ENCODE measurements at places on chromosomes 13 and 19.

- no peak for DNase-seq
These were observed 2.3 kb upstream of the TMEM91 start for GRCh38 chr19:41373993-41374392.

DNA sequence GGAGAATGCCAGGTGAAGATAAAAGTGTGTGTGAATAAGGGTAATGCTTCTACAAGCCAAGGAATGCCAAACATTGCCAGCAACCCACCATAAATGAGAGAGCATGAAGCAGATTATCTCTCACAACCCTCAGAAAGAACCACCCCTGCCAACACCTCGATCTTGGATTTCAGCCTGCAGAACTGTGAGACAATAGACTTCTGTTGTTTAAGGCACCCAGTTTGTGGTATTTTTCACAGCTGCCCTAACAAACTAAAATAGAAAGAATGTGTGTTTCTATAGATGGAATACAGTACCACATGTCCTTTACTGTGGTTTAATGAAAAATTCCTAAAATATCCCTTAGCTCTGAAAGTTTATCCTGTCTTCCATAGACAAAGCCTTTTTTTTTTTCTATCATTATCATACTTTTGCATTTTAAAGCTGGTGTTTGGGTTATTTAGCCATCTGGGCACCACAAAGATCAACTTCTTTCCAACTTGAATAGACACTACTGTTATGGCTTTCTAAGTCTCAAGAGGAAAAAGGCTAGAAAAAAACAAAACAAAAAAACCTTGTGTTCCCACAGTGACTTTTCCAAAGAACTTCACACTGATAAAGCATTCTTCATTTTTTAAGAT is 505.6 kb downstream of the KCTD12 start:
- DNase-seq: no peak

GRCh38 chr19:19077103-19077502 is 13.3 kb downstream of the SLC25A42 start:
- no peak for DNase-seq

GRCh38 chr13:48583859-48584311 is 51.0 kb upstream of the RCBTB2 start:
- no peak for DNase-seq

DNA sequence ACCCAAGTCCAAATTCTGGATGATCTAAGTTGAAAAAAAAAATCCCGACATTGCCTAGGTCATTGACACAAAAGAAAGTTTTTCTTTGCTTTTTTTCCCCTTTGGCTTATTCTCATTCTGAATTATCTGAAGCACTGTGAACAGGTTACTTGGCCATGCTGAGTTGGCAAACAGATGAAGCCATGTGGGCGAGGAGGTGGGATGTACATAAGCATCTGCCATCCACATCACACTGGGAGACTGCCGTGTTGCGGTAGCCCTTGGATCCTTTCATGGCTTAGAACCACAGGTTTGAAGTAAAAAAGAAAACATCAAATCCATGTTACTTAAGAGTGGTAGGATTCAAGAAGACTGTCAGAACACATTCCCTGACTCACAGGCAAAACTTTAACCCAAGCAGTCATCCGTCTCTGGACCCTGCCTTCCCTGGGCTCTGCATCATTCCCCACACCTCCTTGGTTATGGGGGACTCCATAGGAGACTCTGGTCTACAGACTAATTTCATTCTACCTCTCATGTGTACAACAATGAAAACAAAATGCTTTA is 242.5 kb upstream of the SERP2 start:
- no peak for DNase-seq

GRCh38 chr13:112603641-112604225 is 15.8 kb upstream of the TUBGCP3 start:
- DNase-seq: no peak

- DNase-seq: no peak
These were observed 69.1 kb upstream of the WASF3 start for GRCh38 chr13:26488236-26489003.

DNA sequence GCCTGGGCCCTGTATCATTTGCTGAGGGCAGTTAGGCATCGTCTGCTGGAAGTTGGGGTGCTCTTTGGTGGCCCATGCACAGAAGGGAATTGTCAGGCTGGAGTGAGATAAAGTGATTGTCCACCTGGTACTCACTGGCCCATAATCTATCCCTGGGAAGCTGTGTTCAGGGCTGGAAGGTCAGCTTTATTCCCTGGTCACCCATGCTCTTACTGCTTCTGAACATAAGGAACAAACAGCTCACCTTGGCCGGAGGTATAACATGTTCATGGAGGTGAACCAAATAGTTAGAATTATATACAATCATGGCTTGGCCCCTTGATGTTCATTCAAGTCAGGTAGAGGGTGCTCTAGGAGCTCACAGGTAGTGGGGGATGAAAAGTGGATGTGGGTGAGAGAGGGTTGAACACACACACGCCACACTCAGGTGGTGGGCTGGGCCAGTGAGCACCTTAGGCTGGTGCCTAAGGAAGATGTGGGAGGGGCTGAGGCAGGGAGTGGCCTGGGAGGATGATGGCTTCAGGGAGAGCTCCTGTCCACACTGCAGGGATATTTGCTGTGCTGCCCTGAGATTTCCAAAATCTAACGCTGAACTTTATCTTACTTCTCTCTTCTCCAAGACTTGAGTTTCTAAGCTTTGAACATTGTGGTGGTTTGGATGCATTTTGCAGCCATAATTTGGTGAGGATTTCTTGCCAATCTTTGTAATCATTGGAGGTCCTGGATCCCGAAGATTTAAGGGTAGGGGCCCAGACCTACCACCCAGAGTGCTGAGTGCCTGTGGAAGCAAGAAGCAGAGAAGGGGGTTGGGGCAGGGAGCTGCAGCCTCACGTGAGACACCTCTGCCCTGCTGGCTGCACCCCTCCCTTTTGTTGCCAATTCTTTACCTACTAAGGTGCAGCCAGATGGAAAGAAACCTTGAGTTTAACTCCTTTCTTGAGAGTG is 420.6 kb downstream of the ZNF536 start:
- no peak for DNase-seq

DNA sequence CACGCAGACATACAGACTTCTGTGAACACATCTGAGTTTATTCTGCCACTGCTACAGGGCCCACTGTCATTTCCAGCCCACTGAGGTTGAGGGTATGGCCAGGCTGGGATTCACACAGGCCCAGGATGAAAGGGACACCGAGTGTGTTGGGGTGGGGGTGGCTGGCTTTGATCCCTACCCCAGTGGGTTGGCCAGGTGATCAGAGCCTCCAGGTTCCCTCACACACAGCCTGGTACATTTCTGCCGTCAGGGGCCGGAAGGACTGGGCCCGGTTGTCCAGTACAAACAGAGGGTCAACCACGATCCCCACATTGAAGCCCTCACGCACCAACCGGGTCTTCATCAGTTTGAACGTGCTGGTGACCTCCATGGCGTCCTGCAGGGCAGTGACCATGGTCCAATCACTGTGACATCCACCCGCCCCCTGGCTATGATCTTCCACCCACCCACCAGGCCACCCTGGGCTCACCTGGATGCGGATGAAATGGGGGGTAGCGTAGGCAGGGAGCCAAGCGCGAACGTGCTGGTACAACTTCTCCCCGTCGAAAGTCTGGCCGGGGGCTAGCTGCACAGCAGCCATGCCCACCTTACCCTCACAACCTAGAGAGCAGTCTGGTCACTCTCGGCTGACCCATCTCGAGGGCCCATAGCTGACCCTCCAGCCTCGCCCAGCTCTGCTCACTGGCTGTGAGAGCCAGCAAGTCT is 13.3 kb downstream of the SLC27A5 start:
- DNase-seq: no peak

DNA sequence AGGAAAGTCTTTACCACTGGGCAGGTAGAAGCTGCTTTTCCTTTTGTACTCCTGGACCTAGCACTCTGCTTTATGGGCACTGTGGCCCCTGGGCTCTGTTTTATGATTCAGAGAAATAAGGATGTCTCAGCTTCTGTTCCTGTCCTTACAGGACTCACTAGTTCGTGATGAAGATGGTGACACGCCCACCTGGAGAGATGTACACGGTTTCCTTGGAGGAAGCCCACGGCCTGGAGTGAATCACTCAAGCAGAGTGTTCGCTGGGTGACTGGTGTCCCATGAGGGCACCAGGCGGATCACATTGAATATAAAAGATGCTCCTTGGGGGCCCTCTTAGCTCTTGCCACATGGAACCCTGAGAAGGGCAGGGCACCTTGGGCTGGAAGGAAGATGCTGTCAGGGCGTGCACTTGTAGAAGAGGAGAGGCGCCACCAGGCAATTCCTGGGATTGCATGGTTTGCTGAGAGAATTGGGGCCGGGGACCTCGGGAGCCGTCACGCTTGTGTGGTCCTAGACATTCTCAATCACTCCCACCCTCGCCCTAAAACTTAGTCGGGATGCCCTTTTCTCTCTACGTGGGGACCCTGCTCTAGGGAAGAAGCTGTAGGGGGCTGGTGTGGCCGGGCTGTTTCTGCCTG is 202.6 kb downstream of the TSHZ3 start:
- no peak for DNase-seq

GRCh38 chr13:113126265-113127150 is 3.9 kb downstream of the F10 start:
- no peak for DNase-seq

DNA sequence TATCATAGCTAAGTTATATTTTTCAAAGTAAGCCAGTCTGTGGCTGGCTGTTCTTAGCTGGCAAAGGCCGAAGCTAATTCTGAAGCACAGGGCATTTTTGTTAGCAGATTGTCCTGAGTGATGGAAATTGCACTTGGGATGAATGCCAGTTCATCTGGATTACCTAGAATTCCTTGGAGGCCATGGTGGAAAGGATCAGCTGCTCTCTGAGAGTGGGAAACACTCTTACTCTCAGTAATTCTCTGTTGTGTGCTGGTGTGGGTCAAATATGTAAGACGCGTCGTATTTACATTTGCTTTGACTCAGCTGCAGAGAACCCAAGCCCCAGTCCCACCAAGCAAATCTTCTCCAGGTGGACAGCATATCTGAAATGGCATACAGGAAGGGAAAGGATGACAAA is 60.7 kb upstream of the C1QTNF9B start:
- no peak for DNase-seq

Measured in stimulated activated CD4-positive, alpha-beta T cell treated with anti-CD3 and anti-CD28 coated beads, Interleukin-1b, Interleukin-23, amount 100 ng/mL, for 24 hours (primary cell).